ENCODE measurements at places on chromosomes 3 and 15.

- DNase-seq = no peak
Measured at GRCh38 chr3:54349691-54350090, 227.3 kb downstream of the CACNA2D3 start.

GRCh38 chr3:31534065-31534425 is 1.3 kb downstream of the STT3B start:
- no peak for DNase-seq

- no peak for DNase-seq
Measured at GRCh38 chr3:172470588-172470987, 22.3 kb upstream of the GHSR start.

GRCh38 chr15:63041402-63041973 is 1.1 kb upstream of the TPM1 start:
- no peak for DNase-seq

- DNase-seq = no peak
Measured at GRCh38 chr3:47669026-47669749, 90.5 kb upstream of the CSPG5 start.

GRCh38 chr3:146680617-146681016 is 75.5 kb upstream of the PLSCR5 start:
- DNase-seq = no peak

GRCh38 chr3:135352213-135352612 is 557.2 kb downstream of the EPHB1 start:
- DNase-seq = no peak

DNA sequence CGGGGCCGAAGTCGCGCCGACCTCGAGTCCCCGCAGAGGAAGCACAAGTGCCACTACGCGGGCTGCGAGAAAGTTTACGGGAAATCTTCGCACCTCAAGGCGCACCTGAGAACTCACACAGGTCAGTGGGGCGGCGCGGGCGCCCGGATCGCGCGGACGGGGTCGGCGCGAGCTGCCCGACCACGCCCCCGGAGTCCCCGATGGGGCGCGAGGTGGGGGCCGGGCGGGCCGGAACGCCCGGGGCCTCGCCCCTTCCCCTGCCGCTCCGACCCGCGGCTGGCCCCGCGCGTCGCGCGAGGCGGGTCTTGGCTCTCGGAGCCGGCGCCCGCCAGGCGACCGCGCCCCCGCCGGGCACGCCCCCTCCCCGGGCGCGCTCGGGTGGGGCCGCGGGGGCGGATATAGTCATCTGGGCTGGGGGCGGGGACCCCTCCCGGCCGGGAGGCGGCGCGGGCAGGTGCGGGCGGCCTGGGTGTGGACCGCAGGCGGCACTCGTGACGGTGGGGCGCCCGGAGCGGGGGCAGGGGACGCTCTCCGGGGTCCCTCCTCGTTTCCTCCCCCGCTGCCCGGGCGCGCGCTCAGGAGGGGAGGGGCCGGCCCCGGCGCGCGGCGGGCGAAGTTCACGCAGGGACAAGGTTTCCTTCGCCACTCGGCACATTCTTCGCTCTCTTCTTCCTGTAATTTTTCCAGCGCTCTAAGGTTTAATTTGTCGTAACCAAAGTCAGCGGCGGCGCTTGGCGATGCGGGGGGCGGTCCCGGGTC is 1.2 kb downstream of the KLF13 start:
- DNase-seq = no peak

DNA sequence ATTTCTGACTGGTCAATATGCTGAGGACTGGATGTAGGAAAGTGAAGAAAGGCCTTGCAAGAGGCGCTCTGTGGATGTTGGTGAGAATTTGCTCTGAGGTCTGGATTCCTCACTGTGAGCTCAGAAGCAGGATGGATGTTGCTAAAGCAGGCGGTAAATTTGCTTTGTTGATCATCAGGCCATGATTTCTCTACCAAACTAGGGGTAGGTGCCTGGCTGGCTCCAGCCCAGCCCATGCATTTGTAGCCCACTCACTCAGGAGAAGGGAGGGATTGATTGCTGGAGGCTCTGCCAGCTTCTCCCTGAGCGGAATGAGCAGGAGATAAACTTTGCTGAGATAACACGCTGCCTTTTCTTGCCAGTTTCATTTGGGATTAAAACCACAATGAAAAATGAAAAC is 44.3 kb upstream of the NTRK3 start:
- DNase-seq = no peak

- peak; percentile 90 for DNase-seq
Measured at GRCh38 chr3:15903164-15903563, 105.4 kb upstream of the ANKRD28 start.

- DNase-seq = no peak
Measured at GRCh38 chr3:14598143-14598569, 53.4 kb upstream of the CCDC174 start.

DNA sequence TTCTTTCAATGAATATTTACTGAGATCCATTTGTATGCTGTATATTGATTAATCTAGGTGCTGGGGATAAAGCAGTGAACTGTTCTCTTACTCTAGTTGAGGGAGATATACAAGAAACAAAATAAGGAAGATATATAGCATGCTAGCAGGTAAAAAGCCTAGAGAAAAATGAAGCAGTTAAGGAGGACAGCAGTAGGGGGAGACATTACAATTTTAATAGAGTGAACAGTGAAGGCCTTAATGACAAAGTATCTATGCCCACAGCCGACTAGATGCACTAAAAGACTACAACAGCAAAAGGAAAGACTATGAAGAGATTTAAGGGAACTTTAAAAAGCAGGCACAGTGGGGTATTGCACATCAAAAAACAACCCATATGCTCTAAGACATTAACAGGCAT is 81.4 kb downstream of the XRN1 start:
- no peak for DNase-seq

DNA sequence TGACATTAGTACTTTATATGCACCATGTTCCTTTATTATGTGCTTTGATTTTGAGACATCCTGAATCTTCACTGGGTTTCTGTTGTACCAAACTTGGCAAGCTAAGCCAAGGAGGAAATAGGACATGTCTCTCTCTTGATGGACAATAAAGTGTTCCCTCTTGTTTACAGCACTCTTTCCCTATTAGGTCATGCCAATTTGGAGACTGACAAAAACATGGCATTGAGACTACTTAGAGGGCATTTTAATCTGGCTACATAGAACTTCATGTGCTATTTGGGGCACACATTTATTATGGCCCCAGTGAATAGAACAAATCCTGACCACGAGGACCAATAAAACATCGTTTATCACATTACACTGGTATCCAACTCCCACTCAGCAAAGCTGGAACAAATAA is 85.3 kb upstream of the TNFSF10 start:
- DNase-seq = no peak

- no peak for DNase-seq
Measured at GRCh38 chr3:147007736-147008245, 398.6 kb downstream of the ZIC4 start.

DNA sequence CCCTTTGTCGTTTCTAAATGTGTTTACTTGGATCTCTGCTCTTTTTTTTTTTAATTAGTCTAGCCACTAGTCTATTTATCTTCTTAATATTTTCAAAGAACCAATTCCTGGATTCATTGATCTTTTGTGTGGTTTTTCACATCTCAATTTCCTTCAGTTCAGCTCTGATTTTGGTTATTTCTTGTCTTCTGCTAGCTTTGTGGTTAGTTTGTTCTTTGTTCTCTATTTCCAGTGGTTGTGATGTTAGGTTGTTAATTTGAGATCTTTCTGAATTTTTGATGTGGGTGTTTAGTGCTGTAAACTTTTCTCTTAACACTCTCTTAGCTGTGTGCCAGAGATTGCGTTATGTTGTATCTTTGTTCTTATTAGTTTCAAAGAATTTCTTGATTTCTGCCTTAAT is 446.1 kb downstream of the CNTN4 start:
- no peak for DNase-seq

DNA sequence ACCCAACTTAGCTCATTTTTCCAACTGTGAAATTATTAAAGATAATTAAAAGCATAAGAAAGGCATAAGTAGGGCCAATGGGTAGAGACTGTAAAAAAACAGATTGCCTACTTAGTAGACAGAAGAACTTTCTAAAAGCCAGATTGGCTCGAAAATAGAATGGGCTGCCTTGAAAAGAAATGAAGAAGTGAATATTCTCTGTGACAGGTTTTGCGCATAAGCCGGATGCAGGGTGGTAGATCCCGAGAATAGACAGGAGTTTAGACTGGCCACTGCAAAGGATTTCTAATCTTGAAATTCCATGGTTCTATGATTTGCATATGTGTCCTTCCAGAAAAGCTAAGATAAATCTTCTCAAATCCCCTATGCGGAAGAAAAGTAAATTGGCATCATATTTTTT is 173.3 kb upstream of the ICE2 start:
- DNase-seq = no peak

GRCh38 chr3:131050001-131050400 is 23.3 kb downstream of the NEK11 start:
- no peak for DNase-seq

DNA sequence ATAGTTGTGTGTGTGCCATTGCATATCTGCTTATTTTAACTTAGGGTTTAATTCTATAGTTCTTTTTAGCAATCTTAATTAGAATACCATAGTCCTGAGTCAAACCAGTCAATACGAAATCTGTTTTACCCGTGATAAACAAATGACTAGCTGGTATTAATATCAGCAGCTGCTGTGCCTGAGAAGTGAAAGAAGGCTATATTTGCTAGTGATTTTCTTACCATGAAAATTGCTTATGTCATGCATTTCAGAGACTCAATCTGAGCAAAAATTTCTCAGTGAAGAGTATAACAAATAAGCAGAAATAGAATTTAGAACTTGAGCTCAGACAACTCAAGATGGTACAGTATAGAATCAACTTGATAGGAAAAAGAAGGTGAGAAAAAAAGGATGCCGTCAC is 820.4 kb downstream of the NAALADL2 start:
- no peak for DNase-seq

DNA sequence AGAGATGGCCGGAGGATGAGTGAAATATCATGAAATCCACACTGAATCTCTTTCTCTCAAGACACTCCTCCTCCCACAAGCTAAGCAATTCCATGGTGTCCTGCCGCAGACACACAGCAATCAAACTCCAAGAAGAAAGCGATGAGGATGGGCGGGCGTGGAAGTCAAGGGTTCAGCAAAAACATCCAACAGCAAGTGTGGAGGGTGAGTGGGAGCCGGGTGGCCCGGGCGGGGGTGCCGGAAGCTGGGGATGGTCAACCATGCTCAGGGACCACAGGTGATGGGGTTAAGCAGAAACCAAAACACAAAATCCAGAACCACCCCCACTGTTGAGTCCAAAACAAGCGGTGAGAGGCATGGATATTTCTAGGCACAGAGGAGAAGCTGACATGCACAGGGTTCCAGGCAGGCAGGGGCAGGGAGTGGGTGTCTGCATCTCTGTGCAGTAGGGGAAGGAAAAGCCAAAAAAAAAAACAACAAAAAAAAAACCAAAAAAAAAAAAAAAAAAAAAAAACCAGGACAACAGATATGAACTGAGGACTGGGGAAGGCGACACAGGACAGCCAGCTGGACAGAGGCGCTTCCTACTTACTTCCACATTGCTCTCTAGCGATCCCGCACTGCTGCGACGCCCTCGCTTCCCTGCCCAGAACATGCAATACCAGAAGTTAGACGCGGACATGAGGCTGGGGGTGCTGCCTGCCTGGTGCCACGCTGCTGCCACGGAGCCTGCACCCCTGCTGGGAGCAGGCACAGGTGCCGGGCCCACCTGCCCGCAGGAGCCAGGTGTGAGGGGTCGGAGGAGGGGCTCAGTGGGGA is 61.0 kb upstream of the RPL32 start:
- no peak for DNase-seq

GRCh38 chr15:98968576-98968975 is 39.0 kb downstream of the PGPEP1L start:
- DNase-seq = peak; percentile 72

DNA sequence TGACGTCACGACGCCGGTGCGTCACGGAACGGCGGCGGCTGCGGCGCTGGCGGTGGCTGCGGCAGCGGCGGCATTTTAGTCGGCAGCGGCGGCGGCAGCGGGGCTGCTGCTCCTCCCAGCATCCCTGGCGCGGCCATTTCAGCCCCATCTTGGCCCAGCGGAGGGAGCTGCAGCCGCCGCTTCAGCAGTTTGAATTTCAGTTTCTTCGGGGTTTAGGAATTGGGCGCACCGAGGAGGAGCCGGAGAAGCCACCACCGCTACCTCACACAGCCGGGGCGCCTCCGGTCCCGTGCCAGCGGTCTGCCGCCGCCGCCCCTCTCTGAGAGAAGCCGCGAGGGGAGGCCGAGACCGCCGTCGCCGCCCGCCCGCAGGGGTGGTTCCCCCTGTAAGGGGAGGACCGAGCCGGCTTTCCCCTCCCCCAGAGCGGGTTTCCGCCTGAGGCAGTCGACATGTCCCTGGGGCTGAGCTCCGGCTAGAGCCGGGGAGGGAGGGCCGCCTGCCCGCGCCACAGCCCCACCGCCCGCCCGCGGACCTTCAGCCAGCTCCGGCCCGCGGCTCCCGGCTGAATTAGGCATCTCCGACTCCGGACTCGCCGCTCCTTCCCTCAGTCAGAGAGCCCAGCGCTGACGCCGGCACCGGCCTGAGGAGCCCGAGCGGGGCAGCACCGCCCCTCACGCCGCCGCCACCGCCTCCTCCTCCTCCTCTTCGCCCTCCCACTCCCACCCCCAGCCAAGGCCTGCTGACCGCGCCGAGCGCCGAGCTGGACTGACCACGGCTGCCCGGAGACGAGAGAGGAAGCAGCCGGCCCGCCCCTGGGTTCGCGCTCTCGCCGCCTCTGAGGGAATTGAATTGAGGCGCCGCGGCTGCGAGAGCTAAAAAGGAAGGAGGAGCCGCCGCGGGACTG is at the start of gene TSC22D2:
TSC22D2 (plus strand) TSS at position 78 of the 904 bp plus-strand sequence. CDS start 1,053 bp downstream, outside the sequence.
- DNase-seq = peak; percentile 98

- no peak for DNase-seq
Measured at GRCh38 chr3:8279476-8279875, 222.1 kb upstream of the LMCD1 start.

GRCh38 chr3:63582943-63583500 is 69.5 kb upstream of the SNTN start:
- DNase-seq = no peak

DNA sequence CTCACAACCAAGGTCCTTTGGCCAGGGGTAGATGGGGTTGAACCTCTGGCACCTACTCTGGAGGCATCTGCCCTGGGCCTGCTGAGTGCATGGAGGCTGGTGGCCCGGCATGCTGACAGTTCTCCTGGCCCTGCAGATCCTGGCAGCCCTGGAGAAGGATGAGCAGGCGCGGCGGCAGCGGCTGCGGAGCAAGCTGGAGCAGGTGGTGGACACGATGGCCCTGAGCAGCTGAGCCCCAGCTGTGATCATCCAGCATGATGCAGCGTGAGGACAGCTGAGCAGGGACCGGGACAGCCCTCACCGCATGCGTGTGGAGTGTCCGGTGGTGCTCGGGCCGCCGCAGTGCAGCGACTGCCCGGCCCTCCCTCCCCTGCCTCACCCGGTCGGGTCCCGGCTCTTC is 50.9 kb downstream of the PLXNA1 start:
- no peak for DNase-seq

DNA sequence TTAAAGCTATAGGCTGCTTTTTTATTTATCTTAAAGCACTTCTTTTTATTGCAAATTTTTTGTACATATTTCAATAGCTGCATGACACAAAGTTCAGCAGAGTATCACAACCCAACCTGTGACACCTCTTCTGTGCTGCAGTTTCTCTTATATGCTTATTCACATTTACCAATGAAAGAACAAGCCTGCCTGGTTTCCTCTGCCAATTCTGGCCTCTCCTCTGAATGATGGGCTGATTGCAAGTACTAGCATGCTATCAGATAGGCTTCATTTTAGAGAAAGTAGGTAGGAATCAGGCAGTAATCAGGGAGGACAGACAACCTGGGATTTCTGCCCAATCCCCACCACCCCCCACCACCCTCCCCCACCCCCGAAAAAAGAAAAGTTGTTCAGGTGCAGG is 26.6 kb downstream of the ACKR4 start:
- DNase-seq = no peak

GRCh38 chr15:66658044-66658443 is 44.0 kb upstream of the SMAD6 start:
- DNase-seq = no peak

GRCh38 chr3:177487635-177488186 is 290.4 kb upstream of the TBL1XR1 start:
- no peak for DNase-seq

All from esophagus muscularis mucosa (tissue), 4 donors.